ENCODE measurements at places on chromosomes 13 and 19.
A peak's percentile ranks its signal among the peaks of the same experiment; 100 is the strongest.

DNA sequence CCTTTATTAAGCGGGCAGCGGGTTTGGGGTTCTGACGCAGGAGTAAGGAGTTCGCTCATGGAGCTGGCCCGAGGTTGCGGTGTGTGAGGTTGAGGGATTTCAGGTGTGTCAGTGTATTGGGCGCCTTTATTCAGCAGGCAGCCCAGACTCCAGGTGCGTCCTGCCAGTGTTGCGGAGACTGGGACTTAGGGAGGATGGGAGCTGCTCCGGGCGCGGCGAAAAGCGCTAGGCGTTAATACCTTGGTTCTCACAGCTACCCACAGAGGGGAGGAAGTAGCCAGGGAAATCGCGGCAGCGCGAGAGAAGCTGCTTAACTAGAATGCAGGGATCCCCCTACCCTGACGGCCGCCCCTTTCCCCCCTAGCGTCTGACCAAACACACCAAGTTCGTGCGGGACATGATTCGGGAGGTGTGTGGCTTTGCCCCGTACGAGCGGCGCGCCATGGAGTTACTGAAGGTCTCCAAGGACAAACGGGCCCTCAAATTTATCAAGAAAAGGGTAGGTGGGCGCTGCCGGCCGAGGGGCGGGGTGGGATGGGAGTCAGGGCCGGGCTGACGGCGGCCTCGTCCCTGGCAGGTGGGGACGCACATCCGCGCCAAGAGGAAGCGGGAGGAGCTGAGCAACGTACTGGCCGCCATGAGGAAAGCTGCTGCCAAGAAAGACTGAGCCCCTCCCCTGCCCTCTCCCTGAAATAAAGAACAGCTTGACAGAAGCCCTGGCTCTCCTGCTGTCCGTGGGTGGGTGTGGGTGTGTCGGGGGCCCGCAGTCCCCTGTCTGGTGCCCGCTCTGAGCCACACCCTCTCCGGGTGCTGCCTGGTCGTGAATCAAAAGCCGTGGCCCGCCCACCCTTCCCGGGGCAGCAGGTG lies 1.1 kb downstream of the RPL36 start:
- DNase-seq = peak; percentile 45

GRCh38 chr19:55358943-55359908 lies 3.8 kb downstream of the GARIN5B start:
- no peak for DNase-seq

- no peak for DNase-seq
These were observed 629 bp upstream of the FGF9 start for GRCh38 chr13:21670006-21670882.

DNA sequence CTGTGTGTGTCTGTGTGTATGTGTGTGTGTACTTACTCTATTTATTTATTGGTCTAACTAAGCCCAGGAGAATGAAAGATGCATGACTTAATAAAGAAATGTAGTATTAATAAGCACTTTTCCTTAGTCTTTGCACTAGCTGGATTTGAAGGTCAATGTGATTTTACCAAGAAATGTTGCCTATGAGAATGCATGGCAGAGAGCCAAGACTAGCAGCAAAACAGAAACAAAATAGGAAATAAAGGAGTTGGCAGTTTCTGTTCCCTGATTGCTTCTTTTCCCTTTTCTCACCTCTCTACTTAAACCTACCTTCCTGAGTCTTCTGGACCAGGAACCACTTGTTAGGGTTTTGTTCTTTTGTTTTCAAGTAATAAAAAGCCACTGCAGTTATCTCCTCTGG lies 286.1 kb downstream of the KCTD12 start:
- DNase-seq = no peak

DNA sequence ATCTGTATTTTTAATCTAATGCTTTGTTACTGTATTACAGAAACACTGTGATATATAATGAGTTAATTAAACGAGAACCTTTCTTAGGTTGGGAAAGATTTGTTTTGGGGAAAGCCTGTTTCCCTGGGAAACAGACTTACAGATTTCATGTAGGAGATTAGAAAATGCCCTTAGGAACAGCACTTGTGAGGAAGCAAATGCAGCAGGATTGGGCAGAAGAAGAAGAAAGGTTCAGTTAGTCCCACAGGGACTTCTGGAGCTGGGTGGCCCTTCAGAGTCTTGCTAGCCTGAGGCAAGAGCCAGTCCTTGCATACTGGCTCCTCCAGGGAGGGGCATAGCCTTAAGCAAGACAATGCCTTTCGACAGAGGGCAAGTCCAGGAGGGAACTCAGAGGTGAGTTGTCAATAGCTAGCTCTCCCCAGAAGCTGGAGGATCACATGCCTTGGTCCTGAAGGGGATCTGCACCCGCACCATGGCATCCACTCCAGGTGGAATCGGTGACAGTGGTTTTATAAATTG lies 36.8 kb downstream of the N4BP2L1 start:
- no peak for DNase-seq

DNA sequence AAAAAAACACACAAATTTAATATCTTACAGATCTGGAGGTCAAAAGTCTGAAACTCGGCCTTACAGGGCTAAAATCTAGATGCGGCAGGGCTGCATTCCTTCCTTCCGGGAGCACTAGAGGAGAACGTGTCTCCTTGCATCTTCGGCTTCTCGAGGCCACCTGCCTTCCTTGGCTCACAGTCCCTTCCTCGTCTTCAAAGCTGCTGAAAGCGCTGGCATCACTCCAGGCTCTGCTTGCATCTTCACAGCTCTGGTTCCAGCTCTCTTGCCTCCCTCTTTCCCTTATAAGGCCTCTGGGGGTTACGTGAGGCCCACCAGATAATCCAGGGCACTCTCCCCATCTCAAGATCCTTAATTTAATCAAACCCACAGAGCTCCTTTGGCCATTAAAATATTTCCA lies 10.5 kb downstream of the XRCC1 start:
- no peak for DNase-seq

GRCh38 chr13:114043421-114044053 lies 69.7 kb upstream of the C13orf46 start:
- no peak for DNase-seq

DNA sequence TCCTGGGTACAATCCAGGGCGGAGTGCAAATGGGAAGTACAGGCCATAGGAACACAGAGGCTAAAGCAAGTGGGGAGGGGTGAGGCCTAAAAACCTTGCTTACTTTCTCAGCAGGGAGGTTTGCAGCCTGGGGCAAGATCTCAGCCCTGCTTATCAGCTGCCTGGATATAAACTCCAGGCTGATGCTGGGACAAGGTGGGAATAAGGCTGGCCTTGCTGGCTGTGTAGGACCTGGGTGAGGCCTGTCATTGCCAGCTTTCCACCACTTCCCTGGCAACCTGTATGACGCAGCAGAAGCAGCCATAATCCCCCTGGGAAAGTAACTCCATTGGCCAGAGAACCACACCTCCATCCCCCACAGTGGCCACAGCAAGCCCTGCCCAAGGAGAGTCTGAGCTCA lies 279.1 kb upstream of the ATXN8OS start:
- no peak for DNase-seq

- DNase-seq = no peak
These were observed 3.0 kb upstream of the DIRAS1 start for GRCh38 chr19:2724148-2724557.

DNA sequence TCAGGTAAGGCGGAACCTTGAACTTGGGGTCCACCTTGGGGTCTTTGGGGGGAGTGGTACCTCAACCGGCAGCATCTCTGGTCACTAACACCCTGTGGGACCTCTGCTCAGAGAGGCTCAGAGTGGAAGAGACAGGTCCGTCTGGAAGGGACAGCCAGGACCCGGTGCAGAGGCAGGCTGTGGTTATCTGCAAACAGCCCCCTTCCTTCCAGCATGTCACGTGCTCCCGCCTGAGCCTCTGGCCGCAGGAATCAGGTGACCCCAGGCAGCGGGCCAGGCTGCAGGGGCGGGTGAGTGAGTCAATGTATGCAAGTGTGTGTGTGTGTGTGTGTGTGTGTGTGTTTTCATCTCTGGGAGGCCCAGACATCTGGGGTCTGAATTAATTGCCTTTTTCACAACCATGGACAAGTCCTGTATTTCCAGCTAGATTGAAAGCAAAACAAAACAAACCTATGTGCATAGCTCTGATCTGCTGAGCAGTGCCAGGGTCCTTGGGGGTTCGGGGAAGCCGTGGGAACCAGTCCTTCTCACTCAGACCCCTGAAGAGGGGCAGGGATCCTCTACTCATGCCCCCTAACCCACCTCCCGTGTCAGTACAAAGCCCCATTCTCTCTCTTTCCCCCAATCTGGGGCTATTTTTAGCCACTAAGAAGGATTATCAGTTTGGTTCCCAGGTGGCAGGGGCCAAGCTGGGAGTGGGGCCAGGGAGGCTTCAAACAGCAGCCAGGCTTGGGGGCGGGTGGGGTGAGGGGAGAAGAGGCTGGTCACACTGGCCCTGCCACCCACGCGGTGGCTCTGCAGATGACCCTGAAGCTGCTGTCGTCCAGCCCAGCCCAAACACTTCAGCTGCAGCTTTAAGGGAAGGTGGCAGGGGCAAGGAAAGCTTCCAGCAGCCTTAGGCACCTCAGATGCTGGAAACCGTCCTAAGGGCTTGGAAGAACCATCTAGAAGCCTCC lies 31.4 kb downstream of the CERS4 start:
- DNase-seq = peak; percentile 12

GRCh38 chr13:93751117-93751516 lies 524.5 kb downstream of the GPC6 start:
- no peak for DNase-seq

GRCh38 chr19:38247126-38247525 lies 9.0 kb downstream of the PPP1R14A start:
- no peak for DNase-seq

DNA sequence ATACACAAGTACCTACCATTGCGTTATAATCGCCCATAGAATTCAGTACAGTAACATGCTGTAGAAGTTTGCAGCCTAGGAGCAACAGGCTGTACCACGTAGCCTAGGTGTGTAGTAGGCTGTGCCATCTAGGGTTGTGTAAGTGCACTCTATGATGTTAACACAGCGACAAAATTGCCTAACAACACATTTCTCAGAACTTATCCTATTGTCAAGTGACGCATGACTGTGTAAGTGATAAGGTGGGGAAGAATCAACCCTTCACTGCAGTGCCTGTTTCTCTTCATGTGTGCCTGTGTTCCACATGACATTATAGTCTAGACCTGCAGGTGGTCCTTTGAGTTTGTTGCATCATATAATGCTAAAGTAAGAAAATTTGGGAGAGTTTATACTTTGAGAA lies 94.0 kb downstream of the PCDH9 start:
- DNase-seq = no peak

DNA sequence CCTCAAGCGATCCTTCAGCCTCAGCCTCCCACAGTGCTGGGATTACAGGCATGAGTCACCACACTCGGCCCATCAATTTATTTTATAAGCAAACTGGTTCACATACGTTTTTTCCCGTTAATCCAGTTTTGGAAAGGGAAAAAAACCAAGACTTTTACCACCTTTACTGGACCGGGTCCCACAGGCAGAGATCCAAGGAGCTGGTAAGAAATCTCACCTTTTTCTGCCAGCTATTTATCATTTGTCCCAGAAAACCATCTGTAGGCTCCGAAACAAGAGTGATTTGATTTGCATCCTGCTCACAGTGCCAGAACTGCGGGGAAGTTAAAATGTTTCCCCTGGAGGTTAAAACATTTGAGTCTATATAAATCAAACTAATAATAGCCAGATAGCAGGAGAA lies 6.3 kb upstream of the FUT2 start:
- DNase-seq = no peak

DNA sequence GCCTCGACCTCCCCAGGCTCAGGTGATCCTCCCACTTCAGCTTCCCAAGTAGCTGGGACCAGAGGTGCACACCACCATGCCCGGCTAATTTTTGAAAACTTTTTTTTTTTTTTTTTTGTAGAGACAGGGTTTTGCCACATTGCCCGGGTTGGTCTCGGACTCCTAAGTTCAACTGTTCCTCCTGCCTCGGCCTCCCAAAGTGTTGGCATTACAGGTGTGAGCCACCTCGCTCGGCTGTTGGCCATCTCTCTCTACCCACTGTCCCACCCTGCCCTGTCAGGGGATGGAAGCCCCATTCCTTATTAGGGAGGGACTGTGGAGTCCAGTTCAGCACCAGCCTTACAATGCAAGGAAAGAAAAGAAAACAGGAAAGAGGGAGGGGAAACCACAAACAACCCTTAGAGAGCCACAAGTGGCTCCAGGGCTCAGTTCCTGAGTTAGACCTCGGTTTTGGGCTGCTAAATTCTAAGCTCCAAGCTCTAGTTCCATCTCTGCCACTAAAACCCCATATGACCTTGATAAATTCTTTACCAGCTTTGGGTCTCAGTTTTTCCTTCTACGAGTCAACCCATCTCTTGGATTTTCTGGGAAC lies 31.7 kb downstream of the ACTL9 start:
- no peak for DNase-seq

GRCh38 chr19:21323000-21323399 lies 6.2 kb downstream of the ZNF708 start:
- DNase-seq = no peak

DNA sequence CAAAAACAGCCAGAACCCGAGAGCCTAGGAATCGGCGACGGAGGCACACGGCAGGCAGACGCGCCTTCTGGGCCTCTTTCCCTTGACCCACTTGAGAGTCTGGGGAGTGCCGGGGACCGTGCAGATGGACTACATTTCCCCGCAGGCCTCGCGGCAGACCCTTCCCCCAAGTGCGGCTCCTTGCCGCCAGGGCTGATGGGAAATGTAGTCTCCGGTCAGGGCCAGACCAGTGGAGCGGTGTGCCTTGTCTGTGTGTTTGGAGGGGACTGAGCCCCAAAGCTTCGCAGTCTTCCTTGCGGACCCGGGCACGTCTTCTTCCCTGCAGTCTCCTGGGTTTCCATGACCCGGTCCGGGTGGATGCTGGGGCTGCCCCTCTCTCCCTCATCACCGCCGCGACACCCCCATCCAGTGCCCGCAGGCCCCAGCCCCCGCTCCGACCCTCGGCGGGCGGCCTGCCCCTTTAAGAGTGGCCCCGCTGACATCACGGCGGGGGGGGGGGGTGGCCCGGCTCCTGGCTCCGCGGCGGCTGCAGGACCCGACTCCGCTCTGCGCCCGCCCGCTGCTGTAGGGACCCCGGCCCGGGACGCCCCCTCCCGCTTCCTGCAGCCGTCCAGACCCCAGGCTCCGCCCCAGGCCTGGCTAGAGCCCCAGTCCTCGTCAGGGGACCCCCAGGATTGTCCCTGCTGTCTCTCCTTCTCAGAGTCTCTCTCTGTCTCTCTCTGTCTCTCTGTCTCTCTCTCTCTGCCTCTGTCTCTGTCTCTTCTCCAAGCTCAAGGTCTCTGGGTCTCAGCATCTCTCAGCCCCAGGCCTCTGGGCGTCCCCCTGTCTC lies 758 bp upstream of the CACNG7 start:
- peak; percentile 42 for DNase-seq

- DNase-seq = peak; percentile 70
These were observed 22.2 kb downstream of the SIGLEC5 start for GRCh38 chr19:51607920-51608562.

DNA sequence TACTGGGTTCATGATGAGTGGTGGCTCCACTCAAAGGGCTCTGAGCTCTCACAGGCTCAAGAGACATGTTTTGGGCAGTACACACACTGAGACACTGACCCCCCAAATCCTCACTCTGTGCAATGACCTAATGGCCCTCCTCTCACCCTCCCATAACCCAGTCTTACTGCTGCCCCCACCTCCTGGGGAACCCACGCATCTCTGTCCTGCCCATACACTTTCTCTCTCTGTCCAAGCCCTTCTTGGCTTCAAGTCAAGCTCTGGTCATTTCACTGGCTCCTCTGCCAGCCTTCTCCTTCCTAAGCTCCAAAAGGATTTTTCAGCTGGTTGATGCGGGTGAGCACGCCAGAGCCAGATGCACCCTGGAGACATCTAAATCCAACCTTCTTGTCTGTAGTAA lies 187.9 kb upstream of the TSHZ3 start:
- no peak for DNase-seq
